ENCODE measurements at places on chromosomes 6 and 20.

DNA sequence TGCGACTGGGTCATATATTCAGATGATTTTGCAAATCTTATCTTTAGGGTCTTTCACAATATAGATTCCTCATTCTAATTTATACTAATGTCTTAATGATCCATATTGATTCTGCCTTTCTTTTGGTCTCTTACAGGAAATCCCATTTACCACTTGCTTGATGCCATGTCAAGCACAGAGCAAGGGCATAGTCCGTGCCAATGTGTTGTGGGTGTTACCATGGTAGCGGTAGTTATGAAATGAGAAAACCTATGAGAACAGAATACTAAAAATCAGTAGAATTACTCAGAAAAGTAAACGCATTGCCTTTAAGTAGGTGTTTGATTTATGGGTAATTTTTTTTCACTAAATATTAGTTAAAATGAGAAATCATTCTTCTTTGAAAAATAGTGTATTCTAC, 153.9 kb upstream of the RAB32 start:
- no peak for DNase-seq

- peak; percentile 49 for DNase-seq
Measured at GRCh38 chr6:157036245-157036711, 259.1 kb downstream of the ARID1B start.

DNA sequence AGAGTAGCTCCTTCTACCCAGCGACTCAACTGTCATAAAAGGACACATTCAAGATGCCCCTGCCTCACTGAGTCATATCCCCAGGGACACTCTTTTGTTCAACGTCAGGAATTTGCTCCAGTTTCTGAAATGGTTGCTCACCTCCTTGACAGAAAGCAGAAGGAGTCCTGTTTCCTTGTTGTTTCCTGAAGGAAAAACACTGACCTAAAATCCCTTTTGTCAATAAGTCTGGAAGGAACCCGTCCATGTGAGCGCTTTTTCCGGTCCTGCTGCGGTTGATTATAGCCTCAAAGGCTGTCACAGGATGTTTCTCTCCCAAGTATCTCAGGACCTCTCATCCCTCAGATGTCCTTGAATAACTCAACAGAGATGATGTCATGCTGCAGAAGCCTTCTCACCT, 113.6 kb upstream of the PLEKHG1 start:
- DNase-seq, result peak; percentile 36

GRCh38 chr6:19845266-19846041, 8.3 kb downstream of the ID4 start:
- no peak for DNase-seq

DNA sequence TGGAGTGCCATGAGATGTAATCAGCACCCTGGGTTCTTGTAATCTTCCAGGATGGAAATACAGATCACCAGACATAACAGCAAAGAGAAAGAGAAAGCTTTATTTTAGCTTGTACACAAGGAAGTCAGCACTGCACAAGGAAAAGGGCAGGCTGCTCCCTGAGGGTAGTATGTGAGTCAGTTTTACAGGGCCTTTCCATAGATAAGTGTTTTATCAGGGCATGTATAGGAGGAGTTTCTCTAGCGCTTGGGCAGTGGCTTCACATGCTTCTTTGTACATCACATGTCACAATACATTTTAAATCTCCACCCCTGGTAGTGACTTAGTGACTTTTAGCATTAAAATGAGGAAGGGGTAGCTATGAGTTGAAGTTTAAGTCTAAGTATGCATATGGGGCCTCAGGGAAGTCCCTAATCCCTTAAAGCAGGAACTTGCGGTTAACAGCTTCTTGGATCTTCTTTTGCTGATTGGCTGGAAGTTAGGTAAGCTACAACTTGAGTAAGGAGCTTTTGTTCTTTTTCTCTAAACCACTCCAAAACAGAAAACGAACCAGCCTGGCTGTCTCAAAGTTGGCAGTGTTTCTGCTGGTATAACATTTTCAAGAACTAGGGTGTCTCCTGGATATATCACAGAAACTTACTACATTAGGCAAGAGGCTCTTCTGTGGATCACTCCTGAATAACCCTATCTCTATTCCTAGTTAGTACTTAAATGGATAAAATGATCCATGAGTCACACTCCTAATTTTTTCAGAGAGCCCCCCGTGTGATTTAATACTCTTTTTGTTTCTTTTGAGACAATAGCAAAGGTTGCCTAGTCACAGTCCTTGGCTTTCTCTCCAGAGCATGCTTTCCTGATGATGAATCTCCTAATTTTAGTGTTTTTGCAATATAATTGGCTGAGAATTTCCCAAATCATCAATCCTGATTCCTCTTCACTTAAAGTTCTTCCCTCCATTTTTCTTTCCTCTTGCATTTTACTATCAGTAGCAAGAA, 60.2 kb downstream of the MRAP2 start:
- no peak for DNase-seq

DNA sequence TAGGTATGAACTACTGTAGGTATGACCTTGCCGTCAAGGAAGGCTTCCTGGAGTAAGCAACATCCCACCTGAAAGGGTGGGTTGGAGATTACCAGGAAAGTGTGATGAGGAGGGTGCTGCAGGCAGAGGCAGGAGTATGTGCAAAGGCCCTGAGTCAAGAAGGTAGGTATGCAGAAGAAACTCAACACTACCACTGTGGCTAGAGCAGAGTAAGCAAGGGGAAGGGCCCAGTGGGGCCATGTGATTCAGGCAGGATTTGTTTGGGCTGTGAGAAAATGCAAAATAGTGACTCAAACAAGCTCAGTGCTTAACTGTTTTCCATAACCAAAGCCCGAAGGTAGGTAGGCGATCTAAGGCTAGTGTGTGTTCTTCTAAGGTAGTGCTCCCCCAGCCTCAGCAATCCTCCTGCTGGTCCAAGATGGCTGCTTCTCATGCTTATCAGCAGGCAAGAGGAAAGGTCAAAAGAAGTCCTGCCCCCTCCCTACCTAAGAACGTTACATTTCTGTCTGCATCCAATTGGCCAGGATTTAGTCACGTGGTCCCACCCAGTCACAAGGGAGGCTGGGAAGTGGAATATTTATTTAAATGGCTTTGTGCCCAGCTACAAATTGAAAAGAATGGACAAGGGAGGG, 36.2 kb upstream of the HMGA1 start:
- DNase-seq, result no peak

DNA sequence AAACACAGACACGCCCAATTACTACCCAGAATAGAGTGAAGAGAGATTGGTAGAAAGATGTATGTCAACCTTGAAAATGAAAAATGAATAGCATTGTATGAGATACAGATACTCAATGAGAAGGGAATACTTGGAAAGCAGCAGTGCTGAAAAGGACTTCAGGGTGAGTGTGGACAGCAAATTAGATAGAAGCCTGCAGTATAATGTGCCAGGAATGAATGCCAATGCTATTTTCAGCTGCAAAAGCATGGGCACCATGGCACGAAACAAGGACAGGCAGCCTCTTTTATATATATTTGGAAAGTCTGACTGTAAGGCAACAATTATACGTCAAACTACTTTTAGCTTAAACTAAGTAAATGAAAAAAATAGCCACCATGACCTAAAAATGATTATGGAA, 118.2 kb downstream of the PTCHD4 start:
- no peak for DNase-seq

DNA sequence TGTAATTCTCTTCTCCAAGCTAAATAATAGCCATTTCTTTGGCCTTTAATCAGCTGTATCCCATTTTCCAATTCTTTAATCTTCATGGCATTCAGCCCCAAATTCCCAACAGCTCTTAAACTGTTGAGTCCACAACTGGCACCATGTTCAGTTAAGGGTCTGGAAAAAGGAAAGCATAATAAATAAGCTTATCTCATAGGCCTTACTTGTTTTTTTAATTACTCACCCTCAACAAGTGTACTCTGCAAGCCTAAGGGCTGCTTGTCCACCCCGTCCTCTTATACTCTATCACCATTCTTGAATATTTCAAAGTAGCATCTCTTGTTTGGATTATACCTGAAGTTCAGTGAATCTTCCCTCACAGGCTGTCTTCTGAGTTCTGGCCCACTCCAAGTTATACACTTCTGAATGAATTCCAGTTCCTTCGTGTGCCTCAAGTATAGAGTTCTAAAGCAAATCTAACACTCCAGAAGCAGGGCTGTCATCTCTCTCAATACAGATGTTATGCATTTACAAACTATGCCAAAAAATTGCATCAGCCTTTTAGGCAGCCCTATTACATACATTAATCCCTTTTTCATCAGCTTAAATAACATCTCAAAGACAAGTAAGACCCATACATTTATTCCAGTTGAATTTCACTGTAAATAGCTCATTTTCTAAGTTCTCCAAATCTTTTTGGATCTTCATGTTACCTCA, 98.7 kb downstream of the COL21A1 start:
- peak; percentile 82 for DNase-seq

DNA sequence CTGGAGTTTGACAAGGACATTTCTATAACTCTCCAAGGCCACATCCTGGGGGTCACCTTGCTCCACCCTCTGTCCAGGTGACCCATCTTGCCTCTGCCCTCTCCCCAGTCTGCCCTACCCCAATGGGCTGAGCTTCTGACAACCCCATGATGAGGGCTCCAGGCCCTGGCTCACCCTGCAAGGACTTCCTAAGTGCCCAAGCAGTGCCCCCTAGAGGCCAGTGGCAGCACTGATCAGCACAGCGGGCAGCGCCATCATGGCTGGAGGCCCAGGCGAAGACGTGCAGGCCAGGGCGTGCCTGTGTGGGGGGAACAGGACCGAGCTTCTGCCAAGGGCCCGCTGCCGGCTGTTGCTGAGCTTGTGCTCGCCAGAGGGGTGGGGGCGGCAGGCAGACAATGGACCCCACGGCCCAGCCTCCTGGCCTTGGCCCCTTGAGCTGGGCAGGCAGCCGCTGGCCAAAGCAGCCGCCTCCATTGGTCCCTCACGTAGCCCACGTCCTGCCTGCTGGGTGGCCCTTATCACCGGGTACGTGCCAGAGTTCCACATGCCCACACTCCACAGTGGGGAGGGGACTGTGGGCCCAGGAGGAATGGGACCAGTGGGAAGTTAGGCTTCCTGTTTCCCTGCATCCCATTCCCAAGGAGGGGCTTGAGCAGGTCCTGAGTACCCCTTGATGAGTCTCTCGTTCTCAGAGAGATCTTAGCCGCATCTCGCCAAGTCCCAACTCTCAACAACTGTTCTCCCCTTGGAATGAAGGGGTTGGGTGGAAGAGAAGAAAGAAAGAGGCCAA, 64.3 kb downstream of the MRPL14 start:
- DNase-seq, result peak; percentile 64

DNA sequence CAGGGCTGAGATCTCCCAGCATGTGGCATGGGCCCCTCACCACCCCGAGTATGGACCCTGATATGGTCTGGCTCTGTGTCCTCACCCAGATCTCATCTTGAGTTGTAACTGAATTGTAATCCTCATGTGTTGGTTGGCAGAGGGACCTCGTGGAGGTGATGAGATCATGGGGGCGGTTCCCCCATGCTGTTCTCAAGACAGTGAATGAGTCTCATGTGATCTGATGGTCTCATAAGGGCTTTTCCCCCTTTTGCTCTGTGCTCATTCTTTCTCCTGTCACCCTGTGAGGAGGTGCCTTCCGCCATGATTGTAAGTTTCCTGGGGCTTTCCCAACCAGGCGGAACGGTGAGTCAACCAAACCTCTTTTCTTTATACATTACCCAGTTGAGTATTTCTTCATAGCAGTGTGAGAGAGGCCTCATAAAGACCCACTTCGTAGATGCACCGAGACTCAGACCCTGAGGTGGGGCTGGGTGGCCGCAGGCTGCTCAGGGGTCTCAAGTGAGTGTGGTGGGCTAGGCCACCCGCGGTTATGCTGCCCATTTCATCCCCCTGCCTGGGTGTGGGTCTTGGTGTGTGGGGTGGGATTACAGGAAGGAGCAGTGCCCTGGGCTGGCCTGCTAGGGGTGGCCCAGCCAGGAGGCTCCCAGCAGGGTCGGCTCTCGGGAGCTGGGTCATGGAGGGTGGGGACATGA, 26.2 kb upstream of the GATA5 start:
- no peak for DNase-seq

DNA sequence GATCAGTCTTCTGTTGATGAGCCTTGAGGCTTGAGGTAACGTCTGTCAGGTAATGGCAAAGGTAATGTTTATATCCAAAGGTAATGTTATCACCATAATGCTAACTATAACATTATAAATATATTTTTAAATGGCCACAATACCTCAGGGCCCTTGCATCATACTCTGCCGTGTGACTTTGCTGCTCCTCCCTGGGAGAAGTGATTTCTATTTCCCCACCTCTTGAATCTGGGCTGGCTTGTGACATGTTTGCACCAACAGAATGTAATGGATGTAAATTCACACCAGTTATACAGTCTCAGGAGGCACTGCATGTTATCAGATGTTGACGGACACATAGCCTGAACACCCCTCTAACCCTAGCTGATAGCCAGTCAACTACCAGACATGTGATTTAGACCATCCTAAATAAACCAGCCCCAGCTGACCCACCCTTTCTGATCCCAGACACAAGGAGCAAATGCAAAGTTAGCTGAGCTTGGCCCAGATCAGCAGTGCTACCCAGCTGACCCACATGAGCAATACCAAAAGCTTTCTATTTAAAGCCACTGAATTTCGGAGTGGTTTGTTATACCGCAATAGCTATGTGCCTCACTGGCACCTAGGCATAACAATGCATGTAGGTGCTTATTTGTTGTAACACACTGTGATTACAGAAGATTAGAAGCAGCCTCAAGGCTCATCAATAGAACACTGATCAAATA, 93.8 kb upstream of the SIRPA start:
- no peak for DNase-seq

DNA sequence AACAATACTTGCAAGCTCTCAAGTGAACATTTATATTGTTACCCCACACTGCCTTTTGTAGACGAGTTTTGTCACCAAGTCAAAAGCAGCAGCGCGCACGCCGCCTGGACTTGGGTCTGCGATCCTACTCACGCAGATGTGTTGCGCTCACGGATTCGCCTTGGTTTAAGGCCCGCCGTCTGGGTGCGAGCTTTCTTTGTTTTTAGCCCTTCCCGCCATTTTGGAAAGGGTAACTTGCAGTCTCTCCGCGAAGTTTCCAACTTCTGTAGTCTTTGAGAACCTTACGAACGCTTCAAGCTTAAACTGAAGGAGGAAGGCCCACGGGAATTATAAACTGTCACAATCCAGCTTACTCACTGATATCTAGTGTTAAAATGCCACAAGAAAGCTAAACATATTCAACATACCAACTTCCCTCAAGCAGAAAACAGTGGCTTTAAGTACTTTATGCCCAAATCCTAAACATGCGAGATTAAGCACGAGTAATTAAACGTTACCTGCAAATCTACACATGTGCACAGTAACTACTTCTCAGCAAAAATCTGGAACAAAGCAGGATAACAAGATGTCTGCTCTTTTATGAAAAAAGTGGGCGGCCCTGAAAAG, 80.4 kb upstream of the BTN3A2 start:
- peak; percentile 78 for DNase-seq

DNA sequence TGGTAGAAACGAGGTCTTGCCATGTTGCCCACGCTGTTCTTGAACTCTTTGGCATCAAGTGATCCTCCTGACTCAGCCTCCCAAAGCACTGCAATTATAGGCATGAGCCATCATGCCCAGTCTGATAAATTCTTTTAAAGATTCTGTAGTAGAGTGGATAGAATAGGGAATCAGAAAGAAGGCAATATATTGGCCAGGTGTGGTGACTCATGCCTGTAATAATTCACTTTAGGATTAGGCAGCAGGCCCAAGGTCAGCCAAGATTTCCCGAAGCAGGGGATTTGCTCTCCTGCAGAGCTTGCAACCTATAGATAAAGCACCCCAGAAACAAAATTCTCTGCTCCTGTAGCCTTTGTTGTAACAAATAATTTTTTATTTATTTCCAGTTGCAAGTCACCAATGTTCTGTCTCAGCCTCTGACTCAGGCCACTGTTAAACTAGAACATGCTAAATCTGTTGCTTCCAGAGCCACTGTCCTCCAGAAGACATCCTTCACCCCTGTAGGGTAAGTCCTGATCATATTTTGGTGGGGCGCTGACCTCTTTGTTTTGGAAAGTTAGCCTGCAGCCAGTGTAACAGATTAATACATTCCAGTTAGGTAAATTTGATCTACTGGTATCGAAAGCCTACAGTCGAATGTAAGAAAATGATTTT, 30.4 kb upstream of the MROH8 start:
- no peak for DNase-seq
